EL (cell line): ENCODE measurements at places on chromosomes 3 and 15.

GRCh38 chr3:61186030-61186429 lies 65.2 kb downstream of the FHIT start:
- no peak for DNase-seq

GRCh38 chr3:46334741-46335478 lies 19.0 kb upstream of the CCR2 start:
- DNase-seq: peak; percentile 75

DNA sequence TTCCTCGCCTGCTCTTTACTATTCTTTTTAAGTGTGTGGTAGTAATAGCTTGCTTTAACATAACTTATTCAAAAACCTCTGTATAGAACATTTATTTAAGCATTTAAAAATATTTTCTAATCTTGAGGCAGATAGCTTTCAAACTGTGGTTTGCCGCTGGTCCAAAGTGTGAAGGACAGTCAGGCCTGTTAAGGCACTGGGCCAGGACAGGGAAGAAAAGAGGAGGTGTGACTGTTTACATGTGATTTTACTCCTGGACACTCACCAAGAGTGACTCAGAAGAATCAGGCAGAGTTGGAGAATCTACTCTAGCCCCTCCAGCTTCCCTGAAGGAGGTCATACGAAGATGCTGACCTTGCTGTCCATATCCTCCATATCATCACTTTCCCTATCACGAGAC lies 44.7 kb downstream of the CEP152 start:
- no peak for DNase-seq

- no peak for DNase-seq
Measured at GRCh38 chr15:93803421-93804152, 427.8 kb upstream of the MCTP2 start.

DNA sequence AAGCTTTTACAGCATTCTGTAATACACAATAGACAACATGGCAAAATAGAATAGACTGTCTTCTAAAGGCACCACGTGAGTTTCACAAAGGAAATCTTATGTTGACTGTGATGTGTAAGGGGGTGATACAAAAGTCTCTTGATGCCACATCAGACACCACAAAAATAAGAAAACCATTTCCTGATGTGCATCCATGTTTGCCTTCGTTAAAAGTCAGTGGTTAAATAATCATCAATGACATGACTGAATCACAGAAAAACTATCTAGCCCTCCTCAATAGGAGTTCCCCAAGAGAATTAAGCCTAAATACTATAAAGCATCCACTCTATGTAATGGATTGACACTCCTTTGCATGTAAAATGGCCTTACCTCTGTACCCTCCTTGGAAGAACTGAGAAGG lies 198.6 kb upstream of the SLC2A2 start:
- DNase-seq: no peak

DNA sequence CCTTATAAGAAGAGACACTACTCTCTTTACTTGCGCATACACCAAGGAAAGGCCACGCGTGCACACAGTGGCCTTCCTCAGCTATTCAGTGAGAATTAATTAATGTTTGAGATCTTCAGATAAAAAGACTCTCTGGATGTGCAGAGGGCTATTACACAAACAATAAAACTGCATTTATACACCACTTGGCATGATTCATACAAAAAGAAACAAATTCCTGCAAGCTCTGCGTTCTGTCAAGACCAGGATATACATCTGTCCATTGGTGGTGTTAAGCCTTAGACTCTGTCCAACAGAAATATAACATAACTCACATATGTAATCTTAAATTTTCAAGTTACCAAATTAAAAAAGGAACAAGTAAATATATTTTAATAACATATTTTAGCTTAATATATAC lies 55.2 kb upstream of the TSC22D2 start:
- DNase-seq: no peak

DNA sequence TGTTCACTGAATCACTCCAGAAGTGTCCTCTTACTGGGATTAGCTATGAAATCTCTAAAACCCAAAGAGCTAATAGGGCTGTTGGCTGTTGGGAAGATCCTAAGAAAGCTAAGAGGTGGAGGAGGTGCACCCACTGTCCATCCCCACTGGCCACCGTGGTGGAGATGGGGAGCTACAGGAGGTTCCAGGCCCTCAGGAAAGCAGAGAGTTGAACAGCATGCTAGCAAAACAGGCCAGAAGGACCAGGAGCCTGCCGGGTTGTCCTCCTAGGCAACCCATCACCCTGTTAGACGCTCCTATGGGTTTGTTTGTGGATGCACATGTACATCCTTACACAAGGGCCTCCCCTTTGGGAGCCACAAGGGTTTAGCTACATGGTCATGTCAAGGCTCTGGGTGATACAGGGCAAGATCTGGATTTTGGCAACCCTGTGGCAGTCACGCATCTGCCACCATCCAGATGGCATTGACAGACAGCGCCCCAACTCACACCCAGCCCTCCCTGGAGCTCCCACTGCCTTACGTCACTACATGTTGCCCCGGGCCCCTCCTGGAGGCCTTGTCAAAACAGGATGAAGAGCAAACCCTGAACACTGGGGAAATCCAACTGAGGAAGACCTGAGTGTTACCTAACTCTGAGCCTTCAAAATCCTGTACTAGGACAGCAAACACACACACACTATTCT lies 208.1 kb downstream of the SLCO3A1 start:
- DNase-seq: no peak

- DNase-seq: no peak
Measured at GRCh38 chr3:66692042-66692765, 191.4 kb upstream of the LRIG1 start.

DNA sequence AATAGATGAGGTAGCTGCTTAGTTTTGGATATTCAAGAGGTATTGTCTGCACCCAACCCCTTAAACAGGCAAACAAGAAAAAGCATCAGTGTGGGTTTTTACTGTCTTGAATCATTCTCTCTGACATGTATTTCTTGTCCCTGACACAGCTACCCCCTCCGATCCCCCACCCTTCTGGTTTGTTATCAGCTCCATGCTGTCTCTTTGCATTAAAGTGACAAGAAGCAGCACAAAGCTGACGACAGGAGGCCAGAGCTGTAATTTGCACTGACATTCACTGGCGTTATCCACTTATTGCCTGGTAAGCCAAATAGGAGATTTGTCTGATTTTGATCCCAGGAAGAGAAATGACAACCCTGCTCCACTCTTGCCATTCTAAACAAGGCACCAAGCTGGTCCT lies 83.3 kb upstream of the SNRK start:
- no peak for DNase-seq

- DNase-seq: no peak
Measured at GRCh38 chr3:58657036-58657520, 9.5 kb downstream of the FAM3D start.

DNA sequence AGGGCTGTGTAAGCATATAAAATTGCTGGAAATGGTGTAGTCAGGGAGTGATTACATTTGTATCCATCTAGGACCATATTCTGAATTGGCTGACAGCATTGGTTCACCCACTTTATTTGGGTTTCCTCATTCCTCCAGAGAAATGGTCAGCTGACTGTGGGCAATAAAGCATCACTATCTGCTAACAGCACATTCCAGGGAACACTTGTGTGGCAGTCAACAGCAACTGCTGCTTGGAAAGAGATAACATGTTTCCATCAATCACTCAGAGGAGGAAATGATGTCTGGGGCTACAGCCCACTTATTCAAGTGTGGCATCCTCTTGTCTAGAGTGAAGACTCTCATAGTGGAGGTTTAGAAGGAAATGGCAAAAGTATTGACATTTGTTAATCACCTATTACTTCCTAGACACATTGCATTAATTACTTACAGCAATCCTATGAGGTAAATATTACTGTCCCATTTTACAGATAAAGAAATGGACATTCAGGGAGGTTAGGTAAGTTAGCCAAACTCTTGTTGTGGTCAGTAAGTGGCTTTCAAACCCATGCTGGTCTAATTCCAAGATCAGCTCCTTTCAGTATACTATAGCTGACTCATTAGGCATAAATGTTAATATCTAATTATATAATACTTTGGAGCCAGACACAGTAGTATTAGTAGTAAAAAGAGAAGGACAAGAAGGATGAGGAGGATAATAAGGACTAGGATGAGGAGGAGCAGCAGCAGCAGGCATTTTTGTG lies 247.8 kb downstream of the ALCAM start:
- peak; percentile 26 for DNase-seq

DNA sequence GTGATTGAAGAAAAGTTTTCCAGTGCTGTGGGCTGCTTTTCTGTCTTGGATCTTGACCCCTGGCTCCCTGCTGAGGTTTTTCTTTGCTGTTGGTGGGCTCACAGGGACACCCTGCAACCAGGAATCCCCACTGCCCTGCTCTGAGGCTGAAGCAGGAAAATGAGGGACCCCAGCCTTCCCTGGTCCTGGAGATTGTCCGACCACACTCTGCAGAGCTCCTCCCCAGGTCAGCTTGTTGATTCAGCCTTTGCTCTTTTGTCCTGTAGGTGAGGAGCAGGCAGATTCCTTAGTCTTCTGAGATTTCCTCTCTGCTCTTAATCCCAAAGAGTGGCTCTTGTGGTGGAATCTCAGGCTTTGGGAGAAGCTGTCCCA lies 194.5 kb downstream of the RPLP1 start:
- DNase-seq: no peak

GRCh38 chr15:89096664-89097063 lies 8.4 kb downstream of the ABHD2 start:
- DNase-seq: no peak

GRCh38 chr3:94607778-94608177 lies 544.9 kb downstream of the NSUN3 start:
- no peak for DNase-seq
